C1 segment of cervical spinal cord (tissue), 14 donors: ENCODE measurements at places on chromosomes 6 and 20.

- DNase-seq, result no peak
These were observed 202.7 kb downstream of the CLIC5 start for GRCh38 chr6:45812922-45813321.

DNA sequence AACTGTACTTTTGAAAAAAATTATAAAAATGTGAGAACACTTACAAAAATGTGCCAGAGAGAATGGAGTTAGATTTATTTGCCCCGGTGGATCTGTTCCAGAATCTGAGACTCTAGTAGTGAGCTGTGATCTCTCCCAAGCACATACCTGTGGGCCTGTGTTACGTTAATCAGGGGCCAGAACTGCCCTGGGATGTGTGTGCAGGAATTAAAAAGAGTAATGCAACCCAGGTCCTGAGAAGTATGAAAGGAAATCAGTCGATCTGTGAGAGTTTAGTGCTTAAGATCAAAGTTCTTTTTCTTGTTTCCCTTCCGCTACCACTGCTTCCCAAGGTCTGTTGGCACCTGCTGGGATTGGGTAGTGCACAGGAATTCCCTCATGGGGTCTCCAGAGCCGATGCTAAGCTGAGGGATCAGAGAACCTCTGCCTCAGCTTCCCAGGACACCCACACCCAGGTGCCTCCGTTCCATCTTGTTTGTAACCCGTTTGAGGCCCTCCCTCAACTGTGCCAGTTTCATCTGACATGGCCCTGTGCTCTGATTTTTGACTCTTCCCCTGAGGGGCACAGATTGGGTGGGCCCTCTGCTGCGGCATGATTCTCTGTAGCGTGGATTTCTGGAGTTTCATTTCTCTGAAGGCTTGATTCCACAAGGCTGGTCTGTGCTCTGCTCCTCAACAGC lies 87.7 kb downstream of the RREB1 start:
- DNase-seq, result no peak

- peak; percentile 64 for DNase-seq
These were observed 50.8 kb upstream of the FAM83D start for GRCh38 chr20:38875175-38875993.

GRCh38 chr6:127190552-127190951 lies 72.1 kb downstream of the RSPO3 start:
- DNase-seq, result no peak

GRCh38 chr6:28948782-28949486 lies 25.1 kb upstream of the TRIM27 start:
- no peak for DNase-seq

DNA sequence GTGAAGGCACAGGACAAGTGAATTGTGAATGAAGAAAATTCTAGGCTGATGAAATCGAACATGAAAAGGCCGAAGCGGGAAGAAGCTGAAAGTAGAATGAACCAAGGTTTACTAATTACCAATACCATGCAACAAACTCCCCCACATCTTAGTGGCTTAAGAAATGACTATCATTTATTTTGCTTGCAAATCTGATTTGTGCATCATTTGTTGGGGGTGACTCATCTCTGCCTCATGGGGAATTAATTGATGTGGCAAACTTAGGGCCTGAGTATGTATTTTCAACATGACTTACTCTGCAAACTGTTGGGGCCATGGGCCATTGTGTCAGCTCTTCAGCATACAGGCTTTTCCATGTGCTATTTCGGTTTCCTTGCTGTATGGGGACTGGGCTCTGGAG lies 26.8 kb downstream of the PPP1R14C start:
- DNase-seq, result no peak

DNA sequence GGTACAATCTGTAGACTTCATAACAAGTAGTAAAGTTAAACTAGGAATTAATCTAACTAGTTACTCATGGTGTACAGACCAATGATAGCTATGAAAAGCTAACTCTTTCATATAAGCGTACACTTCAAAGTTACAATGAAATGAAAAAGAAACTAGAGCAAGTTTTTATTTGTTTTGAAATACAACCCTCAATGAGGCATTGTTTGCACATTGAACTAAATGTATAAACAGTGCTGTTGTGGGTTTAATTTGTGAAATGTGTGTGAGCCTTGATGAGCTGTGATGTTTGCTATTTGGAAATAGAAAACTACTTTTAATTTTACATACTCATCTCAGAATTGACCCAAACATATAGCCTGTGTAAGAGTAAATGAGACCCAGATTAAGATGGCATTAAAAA lies 11.1 kb upstream of the EYA4 start:
- DNase-seq, result no peak

DNA sequence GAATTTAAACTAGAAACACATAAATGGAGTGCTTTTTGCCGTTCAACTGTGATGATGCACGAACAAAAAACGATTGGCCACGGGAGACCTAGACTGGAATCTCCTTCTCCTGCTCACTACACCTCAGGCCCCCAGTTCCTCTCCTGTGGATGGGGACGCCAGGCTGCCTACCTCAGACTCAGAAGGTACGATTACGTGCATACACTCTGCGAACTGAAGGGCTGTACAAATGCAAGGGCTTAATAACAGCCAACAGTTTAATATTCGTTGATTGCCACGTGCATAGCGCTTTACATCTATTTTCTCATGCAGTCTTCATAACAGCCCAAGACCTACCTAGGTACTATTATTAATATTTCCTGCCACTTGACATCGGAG lies 495 bp upstream of the ARMC2 start:
- DNase-seq, result no peak

DNA sequence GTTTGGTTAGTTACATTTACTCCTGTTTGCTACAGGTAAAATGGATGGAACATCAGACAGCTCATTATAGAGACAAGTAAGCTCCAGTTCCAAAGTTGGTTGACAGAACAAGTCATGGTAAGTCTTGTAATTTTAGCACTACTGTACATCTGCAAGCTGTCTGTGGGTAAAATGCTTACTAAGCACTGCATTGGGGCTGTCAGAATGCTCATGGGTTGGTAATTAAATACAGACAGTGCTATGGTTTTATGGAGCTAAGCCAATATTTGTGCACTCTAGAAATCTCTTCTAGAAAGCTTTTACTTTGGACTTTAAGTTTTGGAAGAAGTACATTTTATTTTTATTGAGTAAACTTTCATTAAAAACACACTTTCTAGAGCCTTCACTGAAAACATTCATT lies 419.2 kb upstream of the MMS22L start:
- DNase-seq, result no peak

- no peak for DNase-seq
These were observed 107.2 kb downstream of the MMS22L start for GRCh38 chr6:97175806-97176205.

GRCh38 chr6:14294270-14294951 lies 176.8 kb downstream of the CD83 start:
- no peak for DNase-seq

DNA sequence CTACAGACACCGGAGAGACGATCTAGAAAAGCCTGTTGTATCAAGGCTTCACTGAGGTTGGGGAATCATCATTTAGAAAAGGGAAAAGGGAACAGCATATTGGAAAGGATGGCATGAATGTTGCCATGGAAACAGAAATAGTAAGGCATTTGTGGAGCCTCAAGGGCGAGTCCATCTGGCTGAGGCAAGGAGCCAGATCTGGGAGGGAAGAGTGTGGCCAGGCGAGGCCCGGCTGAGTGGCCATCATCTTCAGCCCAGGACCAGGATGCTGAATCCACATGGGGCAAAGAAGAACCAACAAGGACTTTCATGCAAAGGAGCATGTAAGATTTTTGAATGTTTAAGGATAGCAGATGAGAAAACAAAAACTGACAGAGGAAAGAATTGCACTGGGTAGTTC lies 85.8 kb downstream of the MAP3K5 start:
- no peak for DNase-seq

DNA sequence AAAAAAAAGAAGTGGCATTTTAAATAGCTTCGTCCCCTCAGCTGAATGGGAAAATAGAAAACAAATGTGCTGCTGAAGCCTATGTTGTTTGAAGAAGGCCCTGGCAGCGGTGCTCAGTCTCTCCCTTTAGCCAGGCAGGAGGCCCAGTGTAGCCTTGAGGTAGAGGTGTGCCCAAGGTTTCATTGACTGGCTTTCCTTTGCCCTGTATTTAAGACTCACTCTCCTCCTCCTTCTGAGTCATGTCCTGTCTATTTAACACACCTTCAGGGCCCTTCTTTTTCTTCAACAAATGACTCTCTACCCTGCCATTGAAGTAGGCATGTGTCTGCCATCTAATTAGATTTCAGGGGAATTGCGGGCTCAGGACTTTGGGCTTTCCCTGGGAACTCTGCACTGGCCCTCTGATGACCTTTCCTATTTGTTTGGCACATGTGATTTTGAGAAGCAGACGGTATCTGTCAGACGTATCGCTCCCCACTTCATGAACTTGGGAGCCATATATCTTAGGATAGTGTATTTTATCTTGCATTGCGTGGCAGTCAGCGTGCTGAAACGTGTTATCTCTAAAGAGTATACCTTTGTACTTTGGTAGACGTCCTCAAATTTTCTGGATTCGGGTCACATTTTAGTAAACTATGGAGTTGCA lies 4.3 kb downstream of the TJAP1 start:
- no peak for DNase-seq

- no peak for DNase-seq
These were observed 126.7 kb downstream of the UNC5CL start for GRCh38 chr6:40912158-40912946.

DNA sequence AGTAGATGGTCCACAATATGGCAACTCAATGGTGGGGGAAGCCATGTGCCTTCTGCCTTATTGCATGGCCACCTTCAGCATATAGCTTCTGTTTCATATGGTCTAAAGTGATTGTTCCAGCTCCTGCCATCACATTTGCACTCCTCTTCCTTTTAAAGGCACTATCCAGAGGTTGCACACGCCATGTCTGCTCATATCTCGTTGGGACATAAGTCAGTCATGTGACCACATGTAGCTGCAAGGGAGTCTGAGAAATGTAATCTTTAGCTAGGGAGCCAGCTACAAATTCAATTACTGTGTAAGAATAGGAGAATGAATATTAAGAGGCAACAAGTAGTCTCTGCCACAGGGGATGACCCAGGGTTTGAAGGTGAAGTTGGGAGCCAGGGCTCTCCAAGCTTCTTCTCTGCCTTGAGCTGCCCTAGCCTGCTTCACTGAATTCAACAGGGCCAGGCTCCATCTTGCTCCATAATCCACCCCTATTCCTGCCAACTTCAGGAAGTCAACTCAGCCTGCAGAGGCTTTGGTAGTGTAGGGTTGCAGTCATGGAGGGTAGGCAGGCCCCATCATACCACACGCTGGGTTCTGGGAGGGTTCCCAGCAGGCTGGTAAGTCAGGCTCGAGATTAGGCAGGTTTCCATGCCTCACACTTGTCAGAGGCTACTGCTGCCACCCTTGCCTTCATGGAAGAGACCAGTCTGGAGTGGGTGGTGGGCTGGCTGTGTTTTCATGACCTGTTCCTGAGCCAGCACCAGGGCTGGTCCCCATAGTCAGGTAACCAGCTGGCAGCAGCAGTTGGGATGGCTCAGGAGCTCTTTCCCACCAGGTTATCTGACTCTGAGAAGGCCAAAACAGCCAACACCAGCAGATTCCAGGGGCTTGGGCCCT lies 56.7 kb upstream of the SAYSD1 start:
- DNase-seq, result no peak

GRCh38 chr20:43658069-43658722 lies 8.7 kb upstream of the MYBL2 start:
- no peak for DNase-seq

- no peak for DNase-seq
These were observed 6.5 kb upstream of the ZNF343 start for GRCh38 chr20:2515203-2515602.
